ENCODE measurements at places on chromosomes 6 and 20.

GRCh38 chr6:129100164-129100563, 217.2 kb downstream of the LAMA2 start:
- DNase-seq: no peak

GRCh38 chr6:168078175-168078942, 653 bp downstream of the FRMD1 start:
- DNase-seq: no peak

- DNase-seq: no peak
Observed at GRCh38 chr6:44664716-44665115, 277.2 kb downstream of the CDC5L start.

DNA sequence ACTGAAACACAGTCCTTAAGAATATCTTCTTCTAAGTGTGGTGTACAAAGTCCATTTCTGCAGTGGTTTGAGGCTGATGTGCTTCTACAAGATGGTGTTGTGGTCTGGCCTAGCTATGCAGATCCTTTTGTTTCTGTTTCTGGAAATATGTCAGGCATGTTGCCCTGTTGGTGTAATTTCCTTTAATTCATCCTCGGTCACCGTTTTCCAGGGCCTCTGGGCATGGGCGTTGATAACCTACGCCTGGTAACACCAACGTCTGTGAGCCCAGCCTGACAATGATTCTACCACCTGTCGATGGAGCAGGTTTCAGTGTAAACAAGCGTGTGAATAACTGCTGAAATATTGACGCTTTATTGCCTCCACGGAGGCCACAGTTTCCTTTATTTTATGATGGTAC, 33.3 kb upstream of the AFDN start:
- no peak for DNase-seq

DNA sequence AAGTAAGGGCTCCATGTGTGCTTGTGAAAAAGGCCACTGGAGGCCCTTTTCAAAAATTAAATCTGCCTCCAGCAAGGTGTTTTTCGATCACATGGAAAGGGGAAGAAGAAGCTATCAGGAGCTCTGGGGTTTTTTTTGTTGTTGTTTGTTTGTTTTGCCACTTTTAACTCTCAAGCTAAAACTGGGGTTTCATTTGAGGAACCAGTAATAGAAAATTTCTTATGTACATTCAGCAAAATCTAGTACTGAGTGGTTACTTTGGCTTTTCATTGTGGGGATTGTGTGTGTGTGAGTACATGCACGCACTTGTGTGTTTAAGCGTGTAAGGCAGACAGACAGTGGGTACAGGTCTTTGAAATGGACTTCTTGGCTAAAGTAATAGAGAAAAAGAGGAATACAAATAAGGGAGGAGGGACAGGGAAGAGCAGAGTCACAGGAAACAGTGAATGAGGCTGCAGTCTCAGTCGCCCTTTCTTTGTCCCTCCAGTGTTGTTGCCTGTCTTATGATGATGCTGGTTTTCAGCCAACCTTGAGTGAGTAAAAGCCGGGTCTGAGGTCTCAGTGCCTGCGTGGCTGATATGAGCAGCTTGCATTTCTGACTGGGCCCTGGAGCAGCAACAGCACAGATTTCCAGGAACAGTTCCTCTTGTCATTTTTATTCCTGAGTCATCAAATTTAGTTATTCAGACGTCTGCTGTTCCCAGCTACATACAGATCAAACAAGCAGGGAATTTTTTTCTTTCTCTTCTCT, 26.2 kb downstream of the SLC16A10 start:
- no peak for DNase-seq

DNA sequence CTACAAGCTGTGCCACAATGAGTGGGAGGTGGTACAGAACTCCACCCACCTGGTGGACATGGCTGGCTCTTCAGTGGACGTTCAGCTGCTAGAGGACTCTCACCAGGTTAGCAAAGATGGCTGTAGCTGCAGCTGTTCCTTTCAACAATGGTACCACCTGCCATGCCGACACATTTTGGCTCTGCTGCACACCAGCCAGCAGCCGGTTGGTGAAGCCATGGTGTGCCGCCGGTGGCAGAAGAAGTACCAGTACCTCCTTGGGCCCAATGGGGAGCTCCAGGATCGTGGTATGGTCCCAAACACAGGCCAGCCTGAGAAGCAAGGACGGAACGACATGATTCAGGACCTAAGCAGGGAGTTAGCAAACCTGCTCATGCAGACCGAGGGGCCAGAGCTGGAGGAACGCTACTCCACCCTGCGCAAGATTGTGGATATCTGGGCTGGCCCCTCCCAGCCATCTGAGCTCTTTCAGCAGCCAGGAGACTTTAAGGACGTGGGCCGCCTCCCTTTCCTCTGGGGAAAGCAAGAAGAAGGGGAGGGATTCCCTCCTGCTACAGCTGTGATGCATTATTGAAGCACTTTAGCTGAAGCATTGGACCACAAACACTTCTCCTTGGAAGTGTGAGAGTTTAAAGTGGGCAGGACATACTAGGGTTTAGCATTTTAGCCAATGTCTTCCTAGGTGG, 2.8 kb upstream of the ZSWIM1 start:
- DNase-seq: no peak

DNA sequence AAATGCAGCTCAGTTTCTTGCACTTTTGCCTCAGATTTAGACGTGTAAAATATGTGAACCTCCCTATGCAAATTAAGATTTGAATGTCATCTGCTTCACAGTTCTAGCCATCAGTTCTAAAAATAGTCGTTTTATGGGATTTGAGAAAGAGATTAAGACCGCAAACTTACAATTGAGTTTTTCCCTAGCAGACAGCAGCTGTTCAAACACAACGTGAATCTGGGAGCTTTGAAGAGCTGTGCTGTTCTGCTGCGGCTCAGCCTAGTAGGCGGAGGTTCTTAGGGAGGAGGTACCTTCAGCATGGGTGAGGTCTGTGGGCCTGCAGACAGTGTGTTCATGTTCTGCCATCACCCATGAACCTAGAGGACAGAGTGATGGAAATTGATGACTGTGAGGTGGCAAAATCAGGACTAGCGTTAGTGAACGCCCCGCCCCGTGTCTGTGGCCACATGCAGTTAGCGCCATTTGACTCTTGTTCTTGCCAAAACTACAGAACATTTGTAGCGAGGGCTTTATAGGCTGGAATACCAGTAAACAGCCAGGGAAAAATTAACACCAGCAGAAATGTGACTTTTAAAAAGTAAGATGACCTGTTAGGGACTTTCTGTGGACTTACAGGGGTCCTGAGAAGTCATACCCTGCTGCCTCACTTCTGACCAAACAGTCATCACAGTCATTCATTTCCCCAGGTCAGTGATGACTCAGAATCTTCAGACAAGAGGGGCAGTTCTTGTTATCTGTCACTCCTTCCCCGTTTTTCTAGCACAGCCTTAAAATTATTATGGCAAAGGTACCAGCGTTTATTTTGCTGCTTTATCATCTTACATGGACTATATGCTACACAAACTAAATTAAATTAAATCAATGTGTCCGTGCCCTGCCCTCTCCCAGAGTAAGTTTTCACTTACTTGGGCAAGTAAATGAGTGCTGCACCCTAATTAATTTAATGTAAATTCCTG, 84.3 kb upstream of the TMEM181 start:
- DNase-seq: no peak

- DNase-seq: no peak
Observed at GRCh38 chr6:157034436-157035230, 257.5 kb downstream of the ARID1B start.

- no peak for DNase-seq
Observed at GRCh38 chr6:88048578-88048977, 937 bp downstream of the SPACA1 start.

GRCh38 chr6:116580198-116580597, 8.9 kb downstream of the RWDD1 start:
- no peak for DNase-seq

DNA sequence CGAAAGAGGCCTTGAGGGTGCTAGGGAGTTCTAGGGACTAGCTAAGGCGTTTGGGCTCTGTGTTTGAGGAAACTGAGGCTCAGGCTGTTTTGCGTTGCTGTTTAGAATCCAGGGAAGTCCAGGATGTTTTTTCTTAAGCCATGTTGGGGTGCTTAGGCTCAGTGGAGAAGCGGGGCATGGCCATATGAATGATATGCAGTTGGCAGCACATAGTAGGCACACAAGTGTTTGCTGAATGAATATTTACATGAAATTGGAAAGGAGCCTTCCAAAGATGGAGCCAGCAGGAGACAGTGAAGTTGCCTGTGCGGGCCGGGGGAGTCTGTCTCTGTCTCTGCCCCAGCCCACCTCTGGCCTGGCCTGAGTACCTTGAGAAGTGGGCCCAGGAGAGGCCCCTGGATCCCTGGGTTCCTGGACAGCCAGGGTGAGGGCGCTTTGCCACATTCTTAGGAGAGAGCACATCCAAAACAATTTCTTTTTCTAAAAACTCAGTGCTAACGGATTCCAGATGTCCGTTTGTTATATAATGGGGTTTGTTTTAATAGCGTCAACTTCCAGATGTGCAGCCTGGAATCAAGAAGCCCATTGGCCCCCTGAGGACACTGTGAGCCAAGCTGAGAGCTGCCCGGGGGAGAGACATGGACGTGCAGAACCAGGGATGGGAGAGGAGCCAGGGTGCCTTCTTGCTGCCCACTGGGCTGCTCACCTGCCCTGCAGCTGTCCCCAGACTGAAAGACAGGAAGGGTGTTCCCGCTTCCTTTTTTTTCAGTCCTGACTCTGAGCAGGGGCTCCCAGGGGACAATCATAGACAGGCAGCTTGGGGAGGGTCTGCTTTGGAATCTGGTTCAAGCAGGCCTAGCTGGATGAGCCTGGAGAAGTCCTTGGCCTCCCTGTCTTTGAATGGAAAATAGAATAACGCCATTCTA, 20.1 kb upstream of the EMILIN3 start:
- DNase-seq: no peak

DNA sequence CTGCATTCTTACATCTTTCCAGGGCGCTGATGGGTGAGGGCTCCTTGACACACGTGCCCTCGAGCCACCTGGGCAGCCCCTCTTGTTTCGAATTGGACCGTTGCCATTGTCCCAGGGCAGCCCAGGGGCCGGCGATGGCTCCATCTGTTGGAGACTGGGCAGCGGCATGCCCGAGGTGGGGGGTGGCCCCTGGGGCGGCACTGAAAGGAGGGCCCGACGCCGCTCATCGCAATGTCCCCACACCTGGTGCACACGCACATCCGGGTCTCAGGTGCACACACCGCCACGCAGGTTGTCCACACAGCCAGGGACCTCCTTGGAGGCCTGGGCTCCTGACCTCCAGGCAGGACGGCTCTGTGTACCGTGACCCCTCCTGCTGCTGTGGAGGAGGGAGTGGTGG, 18.0 kb downstream of the GATA5 start:
- DNase-seq: no peak

DNA sequence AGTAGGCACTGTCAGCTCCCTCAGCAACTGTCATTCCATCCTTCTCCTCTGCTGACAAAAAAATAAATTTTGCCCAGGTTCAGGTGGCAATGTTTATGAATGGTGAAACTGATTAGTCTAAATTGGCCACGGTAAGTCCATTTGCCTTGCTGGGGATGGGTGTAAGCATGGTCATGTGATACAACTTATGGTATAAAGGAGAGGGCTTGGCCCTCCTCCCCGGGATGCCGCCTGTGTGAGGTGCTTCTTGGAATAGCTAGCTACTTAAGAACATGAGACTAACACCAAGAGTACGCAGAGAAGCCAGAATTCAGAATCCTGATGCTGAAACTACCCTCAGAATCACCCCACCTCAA, 94.4 kb upstream of the MAP7 start:
- DNase-seq: no peak

- DNase-seq: no peak
Observed at GRCh38 chr6:166307082-166308032, 835 bp downstream of the PRR18 start.

GRCh38 chr20:7248281-7249201, 481.1 kb downstream of the BMP2 start:
- DNase-seq: no peak
